Natural killer cell treated with Interleukin-12 subunit alpha and Interleukin-12 subunit beta and Interleukin-15 and Interleukin-18, amount 100 ng/mL, for 72 hours (primary cell): ENCODE measurements at places on chromosomes 7 and 10. TPM values are rescaled to one million over a fixed set of nuclear protein-coding genes. Genes with fewer than 3 reads are reported as not detected.

DNA sequence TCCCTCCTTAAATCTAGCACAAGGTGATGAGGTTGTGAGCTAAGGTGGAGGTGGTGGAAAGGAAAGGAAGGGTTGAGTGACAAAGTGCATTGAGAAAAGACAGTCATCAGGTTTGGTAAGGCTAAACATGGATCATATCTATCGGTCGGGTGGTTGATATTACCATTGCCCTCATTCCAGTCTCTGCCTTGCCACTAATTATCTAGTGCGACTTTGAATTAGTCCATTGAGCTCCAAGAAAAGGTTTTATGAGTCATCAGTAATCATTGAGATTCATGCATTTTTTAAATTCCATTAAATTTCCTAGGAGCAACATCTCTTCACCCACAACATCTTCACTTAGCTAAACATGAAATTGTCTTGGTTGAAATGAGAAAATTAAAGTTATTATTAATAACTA is 68.9 kb upstream of the FRMD4A start:
- no peaks in the 10 kb centered on the region for H3K4me1 ChIP-seq
- no peak for DNase-seq
- H3K4me3 ChIP-seq, result no peak overlapping the region
- H3K36me3 ChIP-seq, result no peaks in the 10 kb centered on the region
- H3K27ac ChIP-seq, result no peak overlapping the region

GRCh38 chr10:117781216-117781831 is 238.8 kb downstream of the EMX2 start:
- peaks cover 11% of the 10 kb centered on the region for H3K27me3 ChIP-seq
- DNase-seq, result no peak
- H3K27ac ChIP-seq, result no peak overlapping the region
- H3K4me1 ChIP-seq, result no peaks in the 10 kb centered on the region
- H3K4me3 ChIP-seq, result no peak overlapping the region

DNA sequence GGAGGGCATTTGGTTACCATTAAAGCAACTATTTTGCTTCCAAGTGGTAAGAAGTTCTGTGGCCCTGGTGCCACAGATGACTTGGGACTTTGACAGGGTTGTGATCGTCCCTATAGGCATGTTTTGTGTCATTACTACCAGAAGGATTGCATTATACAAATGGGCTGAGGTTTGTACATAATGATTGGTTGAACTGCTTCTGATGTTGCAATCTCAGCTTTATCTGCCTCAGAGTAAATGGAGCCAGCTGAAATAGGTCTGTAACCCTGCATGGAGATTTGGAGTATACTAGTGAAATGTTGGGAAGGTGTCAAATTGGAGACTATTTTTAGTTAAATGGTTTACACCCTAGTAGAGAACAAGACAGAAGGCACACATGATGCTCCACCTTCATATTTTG is 46.1 kb upstream of the SEPTIN7 start:
- H3K36me3 ChIP-seq, result no peaks in the 10 kb centered on the region
- no peak overlapping the region for H3K27ac ChIP-seq
- no peaks in the 10 kb centered on the region for H3K4me1 ChIP-seq
- no peaks in the 10 kb centered on the region for H3K27me3 ChIP-seq

Gene NUTM2A
- 0.56 TPM for total RNA-seq

Gene CAMK1D
- 16.3 TPM for total RNA-seq

Gene ZNF239
- not detected for total RNA-seq

Gene HOXA9
- total RNA-seq, result 2.4 TPM

- peaks cover 6% of the 10 kb centered on the region for H3K4me1 ChIP-seq
- no peak for DNase-seq
- H3K4me3 ChIP-seq, result no peak overlapping the region
- no peaks in the 10 kb centered on the region for H3K36me3 ChIP-seq
- peaks cover 7% of the 10 kb centered on the region for H3K27me3 ChIP-seq
Observed at GRCh38 chr7:66503036-66503370, 125.7 kb upstream of the KCTD7 start.

DNA sequence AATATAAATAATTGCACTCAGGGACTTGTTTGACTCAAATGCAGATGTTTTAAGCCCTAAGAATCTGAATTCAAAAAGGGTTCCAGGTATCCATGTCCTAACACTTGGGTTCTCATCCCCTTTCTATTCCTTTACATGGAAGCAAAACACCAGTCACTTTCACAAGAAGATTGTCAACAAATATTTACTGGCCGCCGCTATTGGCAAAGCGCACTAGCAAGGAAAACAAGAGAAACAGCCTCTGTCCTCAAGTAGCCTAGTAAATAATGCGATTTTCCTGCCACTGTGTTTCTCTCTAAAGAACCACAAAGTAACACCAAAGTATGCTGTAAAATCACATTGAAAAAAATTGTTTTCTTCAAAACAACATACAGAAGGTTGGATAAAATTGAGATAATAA is 66.7 kb upstream of the EZH2 start:
- no peaks in the 10 kb centered on the region for H3K36me3 ChIP-seq
- H3K4me1 ChIP-seq, result no peaks in the 10 kb centered on the region
- no peak for DNase-seq

Gene PRTFDC1
- total RNA-seq, result 0.69 TPM

Gene DRGX
- total RNA-seq, result not detected

DNA sequence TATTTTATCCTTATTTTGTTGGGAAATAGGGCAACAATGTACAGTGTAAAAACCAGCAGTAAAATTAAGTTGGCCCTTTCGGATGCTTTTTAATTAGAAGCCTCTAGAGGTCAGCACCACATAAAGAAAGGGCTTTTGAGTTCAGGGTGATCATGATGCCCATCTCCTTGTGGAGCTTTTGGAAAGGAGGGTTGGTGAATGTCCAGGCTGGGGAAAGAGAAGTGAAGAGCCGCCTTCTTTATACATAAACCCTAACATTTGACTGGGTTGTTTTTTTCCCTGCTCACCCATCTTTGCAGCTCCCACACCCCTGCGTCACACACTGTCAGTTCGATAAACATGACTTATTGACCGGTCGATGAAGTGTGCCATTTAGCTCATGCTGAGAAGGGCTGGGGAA is 29.8 kb downstream of the MTURN start:
- H3K36me3 ChIP-seq, result no peaks in the 10 kb centered on the region
- no peak for DNase-seq
- peak overlapping the region; percentile 49 for H3K4me3 ChIP-seq
- peaks cover 50% of the 10 kb centered on the region for H3K4me1 ChIP-seq

Gene ADIRF
- total RNA-seq, result not detected

DNA sequence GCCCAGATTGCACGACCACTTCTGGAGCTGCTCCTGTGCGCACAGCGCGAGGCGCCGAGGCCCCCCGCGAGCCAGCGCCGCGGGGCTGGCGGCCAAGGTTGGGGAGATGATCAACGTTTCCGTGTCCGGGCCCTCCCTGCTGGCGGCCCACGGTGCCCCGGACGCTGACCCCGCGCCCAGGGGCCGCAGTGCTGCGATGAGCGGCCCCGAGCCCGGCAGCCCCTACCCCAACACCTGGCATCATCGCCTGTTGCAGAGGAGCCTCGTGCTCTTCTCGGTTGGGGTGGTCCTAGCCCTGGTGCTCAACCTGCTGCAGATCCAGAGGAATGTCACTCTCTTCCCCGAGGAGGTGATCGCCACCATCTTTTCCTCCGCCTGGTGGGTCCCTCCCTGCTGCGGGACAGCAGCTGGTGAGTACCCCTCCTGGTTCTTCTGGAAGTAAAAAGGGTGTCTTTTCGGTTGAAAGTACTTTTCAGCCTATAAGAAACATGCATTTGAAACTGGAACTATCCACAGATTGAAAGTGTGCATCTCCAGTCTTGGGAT is 683 bp downstream of the INSIG1 start:
- H3K36me3 ChIP-seq, result peaks cover 14% of the 10 kb centered on the region
- H3K4me3 ChIP-seq, result peak overlapping the region; percentile 90
- H3K27me3 ChIP-seq, result no peaks in the 10 kb centered on the region

Gene BLVRA
- total RNA-seq, result 34.6 TPM
